NCI-H510A treated with DMSO at 0.1 percent for 48 hours (cell line): ENCODE measurements at places on chromosomes 2 and 18.

DNA sequence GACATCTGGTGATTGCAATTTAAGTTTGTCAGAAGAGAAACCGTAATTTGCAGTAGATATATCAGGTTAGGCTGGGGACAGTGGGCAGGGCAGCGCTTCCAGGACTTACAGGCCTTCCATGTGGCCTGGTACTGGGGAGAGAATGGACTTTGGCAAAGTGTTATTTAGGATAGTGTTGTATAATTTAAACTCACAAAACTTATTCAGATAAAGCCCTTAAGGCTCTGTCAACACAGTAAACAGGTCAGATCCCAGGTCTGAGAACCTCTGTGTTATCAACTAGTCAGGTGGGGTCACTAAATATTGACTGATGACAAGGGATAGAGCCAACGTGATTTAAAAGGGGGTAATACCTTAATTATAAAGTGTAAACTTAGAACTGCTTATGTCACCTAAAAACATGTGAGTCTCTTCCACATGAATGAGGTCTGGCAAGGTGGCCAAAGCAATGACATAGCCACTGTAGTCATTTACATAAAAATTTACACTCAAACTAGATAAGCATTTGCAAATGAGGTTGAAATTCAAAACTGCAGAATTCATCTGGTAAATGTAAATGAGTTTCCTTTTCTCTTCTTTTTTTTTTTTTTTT lies 80.2 kb upstream of the DNMT3A start:
- DNase-seq: no peak

- DNase-seq: no peak
Measured at GRCh38 chr18:50373561-50374219, 1.2 kb upstream of the SKA1 start.

- no peak for DNase-seq
Measured at GRCh38 chr2:191601060-191601459, 76.9 kb upstream of the NABP1 start.

- no peak for DNase-seq
Measured at GRCh38 chr2:46202453-46202852, 94.8 kb upstream of the EPAS1 start.

DNA sequence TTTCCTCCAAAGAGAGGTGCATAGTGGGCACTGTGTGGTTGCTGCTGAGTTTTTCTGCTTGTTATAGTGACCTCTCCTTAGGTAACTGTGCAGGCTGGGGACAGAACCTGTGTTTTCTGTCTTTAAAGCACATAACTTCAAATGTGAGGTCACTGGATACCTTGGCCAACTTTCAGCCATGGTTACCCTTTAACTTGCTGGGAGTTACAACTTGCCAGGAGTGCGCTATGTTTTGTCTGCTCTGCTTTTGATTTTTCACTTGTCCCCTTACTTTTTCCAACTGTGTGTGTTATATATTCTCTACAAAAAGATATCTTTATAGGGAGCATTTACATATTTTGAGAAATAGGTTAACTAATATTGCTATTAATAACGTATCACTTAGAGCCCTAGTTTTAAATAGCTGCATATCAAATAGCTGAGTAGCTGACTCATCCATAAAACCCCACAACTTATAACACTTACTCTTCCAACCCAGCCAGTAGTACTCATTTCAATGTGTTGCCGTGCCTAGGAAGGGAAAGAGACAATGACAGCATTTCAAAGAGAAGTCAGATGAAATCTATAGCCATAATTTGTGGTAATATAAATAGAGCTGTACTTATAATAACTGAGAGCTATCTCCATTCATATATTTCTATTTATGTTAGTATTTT lies 51.6 kb downstream of the DPP4 start:
- DNase-seq: no peak

GRCh38 chr2:136363470-136363869 lies 245.5 kb upstream of the CXCR4 start:
- no peak for DNase-seq

DNA sequence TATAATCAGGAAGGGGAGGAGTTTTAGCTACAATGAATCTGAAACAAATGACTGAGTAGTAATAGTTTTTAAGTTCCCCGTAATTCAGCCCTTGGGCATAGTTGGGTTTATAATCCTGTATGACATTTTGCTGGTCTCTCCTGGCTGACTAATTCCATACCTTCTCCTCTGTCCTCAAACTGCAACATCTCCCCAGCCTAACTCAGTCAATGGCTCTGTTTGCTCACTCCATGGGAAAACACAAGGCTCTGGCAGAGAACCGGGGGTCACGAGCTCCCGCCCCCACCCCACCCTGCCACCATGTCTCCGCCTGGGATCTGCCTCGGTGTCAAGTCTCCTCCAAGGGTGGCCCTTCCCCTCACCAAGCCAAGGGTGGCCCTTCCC lies 168.6 kb downstream of the HDAC4 start:
- DNase-seq: no peak

DNA sequence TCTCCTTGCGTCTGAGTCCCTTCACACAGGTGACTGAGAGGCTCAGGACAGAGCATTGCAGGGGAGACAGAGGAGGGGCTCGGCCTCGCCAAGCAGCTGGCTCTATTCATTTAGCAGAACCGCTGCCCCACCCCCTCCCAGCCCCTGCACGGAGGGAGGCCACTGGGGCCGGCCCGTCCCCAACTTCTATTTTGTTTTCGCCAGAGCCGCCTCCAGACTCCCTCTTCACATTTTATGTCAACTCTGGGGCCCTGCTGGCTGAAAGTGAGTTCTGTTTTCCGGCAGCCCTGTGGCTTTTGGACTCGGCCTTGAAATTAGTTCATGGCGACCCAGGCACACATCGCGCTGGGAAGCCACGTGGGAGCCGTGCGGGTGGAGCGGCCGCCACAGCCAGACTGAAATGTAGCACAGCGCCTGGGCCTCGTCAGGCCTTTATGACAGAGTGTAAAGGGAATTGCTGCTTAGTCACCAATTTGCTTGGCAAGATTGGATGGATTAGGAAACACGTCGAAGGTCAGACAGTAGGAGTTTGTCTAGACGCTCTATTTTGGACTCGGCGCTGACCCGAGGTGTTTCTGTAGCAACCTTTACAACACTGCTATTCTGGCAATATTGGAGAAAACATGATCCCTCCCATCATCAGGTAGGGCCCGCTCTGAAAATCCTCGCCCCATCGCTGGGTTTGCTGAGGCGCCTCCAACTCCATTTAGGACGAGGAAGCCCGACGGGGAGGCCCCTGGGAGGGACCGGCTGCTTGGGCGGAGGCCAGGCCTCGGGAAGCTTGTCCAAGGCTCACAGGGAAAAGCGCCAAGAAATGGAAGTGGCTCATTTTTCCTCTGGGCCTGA lies 90.7 kb upstream of the CTDP1 start:
- DNase-seq: no peak
